ENCODE measurements at places on chromosomes 7 and 10.

DNA sequence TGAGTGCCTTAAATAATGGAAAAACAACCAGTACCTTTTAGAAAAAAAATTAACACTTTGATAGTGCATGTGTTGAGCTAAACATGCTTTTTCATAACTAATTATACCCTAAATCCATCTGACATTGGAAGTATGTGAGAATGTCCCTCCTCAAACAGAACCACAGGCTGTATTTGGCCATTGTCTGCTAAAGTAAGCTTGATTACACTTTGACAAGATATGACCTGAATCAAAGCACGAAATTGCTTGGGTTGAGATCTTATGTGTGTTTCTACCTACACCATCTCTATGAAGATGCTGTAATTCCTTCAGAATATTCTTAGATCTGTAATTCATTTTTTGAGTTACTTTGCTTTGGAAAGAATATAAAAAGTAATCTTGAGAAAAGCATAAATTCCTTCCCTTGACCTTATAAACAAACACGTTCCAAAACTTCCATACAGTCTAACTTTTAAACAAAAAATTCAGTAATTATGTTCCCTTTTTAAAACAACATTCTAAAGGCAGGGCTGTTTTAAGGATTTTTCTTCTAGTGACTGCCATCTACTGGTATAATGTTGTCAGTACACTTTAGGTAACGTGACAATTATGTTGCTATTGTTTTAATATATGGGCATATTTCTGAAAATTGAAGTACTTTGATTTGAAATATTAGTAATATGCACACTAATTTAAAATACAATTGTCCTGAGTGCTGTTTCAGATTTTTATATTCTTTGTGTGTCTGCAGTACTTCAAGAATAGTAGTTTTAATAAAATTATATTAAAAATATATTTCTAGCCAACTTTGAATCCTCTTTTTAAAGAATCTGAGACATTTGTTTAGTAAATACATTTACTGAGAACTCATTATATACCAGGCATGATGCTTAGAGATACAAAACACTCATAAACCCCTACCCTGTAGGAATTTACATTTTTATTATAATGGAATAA, 20.9 kb downstream of the CD36 start:
- peak; percentile 59 for DNase-seq

GRCh38 chr10:36779238-36779846, 346.1 kb upstream of the ANKRD30A start:
- peak; percentile 76 for DNase-seq

GRCh38 chr7:140631021-140631420, 9.6 kb downstream of the DENND2A start:
- no peak for DNase-seq

DNA sequence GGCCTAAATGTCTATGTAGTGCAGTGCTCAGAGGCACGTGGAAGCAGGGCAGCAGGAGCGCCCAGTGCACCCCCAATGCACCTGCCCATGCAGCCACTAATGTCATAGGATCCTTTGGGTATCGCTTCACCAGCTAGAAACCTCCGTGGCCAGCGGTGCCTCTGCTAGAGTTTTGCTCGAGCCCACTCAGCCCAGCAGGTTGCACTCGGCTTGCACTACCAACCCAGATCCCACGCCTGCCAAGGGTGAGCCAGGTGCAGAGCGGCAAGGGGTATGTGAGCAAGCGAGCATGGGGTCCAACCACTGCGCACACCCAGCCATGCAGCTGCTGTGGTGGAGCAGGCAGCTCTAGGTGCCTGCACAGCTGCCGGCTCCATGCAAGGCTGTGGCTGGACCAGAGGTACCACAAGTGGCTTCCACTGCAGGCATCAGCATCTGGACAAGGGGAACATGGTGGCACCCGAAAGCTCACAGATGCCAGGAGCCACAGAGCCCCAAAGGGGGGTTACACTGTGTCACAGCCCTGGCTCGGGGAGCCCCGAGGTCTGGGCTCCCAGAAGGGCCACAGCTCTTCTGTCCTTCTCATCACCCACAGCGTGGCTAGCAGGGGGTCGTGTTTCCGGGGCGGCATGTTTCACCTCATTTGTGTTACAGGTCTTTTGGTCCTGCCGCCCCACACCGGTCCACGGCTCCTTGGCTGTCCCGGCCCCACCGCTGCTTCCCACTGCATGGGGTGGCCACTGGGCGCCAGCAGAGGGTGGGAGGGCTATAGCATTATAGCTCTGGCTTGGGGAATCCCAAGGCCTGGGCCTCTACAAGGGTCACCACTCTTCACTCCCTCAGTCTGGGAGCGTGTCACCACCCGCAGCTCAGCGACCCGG, 2.3 kb upstream of the NCAPG2 start:
- DNase-seq: no peak

- peak; percentile 82 for DNase-seq
These were observed 66.0 kb upstream of the PAPSS2 start for GRCh38 chr10:87593702-87594101.

- DNase-seq: no peak
These were observed 29.1 kb downstream of the EPC1 start for GRCh38 chr10:32317795-32318357.

DNA sequence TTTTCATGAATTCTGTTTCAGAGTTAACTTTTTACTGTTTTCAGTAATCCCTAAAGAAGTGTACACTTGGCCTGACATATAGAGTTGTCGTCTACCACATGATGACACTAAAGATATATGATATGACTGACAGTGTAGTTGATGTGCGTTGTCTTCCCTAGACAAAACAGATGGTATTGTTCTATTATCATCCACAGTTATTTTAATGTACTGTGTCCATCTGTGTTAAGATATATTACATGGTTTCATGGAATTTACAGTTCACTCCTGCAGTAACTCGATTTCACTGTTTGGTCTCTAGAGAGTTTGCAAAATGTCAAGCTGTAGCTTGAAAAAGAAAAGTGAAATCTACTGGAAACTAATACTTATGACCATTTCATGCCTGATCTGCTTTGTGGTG, 18.1 kb downstream of the FOXP2 start:
- DNase-seq: no peak

GRCh38 chr10:93852476-93853095, 41.2 kb upstream of the SLC35G1 start:
- DNase-seq: no peak

DNA sequence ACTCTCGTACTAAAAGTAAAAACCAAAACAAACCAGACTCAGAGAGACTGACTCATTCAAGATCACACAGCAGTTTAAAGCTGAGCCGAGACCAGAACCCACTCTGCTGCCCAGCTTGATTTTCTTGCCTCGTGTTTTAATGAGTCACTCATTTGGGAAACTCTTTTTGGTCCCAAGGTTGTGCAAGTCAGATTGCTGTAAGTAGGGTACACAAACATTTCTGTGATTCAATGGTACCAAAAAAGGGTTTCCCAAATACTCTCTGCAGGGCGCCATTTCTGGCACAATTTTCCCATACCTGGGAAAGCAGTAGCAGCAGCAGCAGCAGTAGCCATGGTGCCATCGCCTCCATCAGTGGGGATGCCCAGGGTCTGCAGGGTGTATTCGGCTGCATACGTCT, 69.9 kb downstream of the ASAH2B start:
- peak; percentile 49 for DNase-seq

DNA sequence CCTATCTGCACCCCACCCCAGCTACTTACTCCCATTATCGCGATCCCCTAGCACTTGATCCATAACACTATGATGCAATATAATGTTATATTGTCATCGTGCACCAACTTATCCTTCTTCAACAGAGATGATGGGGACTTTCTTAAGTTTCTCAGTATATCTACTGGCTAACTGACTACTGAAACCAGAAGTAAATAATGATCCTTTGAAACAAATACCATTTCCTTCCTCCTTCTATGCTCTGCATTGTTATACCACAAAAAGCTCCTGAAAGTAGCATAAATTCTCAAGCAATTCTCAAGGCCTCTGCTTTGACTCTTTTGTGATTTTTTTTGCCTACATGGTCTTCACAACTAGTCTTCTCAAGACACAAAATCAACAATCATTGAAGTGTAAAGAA, 68.9 kb downstream of the HTR7 start:
- DNase-seq: no peak
